DMS153 (cell line): ENCODE measurements at places on chromosomes 2 and 18.
A peak's percentile ranks its signal among the peaks of the same experiment; 100 is the strongest.

DNA sequence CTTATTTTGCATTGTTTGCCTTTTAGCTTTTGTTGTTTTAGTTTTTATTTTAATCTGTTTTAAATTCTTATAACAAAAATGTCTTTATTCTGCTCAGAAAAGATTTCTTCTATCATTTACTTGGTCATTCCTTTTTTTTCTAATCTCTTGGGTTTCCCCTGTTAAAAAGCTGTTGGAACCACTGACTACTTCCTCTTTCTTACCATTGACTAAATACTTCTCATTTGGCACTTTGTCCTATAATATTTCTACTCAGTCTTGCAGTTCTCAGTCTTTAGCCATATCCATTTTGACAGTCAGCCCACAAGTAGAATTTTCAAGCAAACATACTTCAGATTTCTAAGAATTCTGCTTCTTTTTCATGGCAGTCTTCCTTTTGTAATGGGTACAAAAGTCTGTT, 567.2 kb downstream of the SATB2 start:
- no peak for DNase-seq

DNA sequence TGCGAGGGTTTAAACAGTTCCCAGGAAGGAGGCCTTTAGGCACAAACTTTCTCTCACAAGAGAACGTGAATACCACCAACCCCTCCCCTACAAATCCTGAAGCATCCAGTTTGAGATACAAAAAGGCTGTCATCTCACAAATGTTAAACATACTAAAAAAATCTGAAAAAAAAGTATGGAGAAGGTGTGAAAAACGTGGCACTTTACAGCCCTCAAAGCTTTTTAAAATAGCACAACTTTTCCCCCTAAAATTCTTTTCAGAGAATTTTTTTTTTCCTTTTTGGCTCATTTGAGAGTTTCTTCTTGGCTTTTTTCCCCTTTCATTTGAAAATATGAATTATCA, 10.1 kb downstream of the ZEB2 start:
- DNase-seq, result no peak

- no peak for DNase-seq
These were observed 39.1 kb upstream of the MC4R start for GRCh38 chr18:60411715-60412114.

- no peak for DNase-seq
These were observed 3.7 kb downstream of the FTCDNL1 start for GRCh38 chr2:199847181-199847864.

DNA sequence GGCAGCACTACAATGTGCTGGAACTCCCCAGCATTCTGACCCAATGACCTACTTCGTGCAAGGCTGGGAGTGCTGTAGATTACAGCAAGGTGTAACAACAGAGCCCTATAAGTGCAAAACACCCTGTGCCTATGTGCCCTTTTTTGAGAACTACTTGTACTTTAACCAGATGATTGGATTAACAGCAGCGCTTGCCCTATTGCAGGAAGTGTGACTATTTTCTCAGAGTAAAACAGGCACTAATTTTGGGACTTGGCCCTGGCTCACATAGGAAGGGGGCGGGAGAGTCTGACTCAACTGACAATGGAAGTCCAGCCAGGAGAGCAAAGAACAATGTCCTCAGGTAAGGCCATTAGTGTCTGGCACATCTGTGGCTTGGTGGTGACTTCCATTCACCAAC, 35.6 kb upstream of the RNF125 start:
- DNase-seq, result no peak

- DNase-seq, result no peak
These were observed 33.0 kb downstream of the CRACDL start for GRCh38 chr2:98903064-98903355.

DNA sequence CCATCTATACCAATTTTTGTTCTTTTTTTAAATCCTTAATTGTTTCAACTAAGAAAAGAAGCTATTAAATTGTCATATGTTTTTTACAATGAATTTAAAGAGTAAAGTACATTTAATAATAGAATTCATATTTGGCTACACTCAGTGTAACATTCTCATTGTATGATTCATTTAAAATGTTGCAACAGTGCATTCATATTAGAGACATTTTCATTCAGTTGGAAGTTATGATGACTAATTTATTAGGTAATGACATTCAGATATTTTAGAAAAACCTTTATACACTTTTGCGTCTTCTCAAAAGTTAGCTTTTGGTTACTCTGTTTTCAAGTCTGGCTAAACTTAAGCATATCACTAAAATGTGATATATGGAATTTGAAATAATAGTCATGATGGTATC, 887.5 kb upstream of the NRXN1 start:
- DNase-seq, result no peak

DNA sequence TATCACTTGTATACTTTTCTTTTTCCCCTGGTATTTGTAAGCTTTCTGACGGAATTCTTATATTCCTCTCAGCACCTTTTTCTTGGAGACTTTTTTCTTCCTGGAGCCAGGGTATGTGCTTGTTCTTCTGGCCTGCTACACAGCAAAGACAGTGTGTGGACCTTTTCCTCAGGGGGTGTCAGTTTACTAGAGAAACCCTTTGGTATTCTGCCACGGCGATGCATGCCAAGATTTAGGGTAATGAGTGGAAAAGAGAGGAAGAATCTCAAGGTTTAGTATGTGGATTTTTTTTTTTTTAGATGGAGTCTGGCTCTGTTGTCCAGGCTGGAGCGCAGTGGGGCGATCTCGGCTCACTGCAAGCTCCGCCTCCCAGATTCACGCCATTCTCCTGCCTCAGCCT, 152.2 kb downstream of the PHLPP1 start:
- no peak for DNase-seq

GRCh38 chr2:71004857-71005256, 10.2 kb upstream of the TEX261 start:
- DNase-seq, result no peak

DNA sequence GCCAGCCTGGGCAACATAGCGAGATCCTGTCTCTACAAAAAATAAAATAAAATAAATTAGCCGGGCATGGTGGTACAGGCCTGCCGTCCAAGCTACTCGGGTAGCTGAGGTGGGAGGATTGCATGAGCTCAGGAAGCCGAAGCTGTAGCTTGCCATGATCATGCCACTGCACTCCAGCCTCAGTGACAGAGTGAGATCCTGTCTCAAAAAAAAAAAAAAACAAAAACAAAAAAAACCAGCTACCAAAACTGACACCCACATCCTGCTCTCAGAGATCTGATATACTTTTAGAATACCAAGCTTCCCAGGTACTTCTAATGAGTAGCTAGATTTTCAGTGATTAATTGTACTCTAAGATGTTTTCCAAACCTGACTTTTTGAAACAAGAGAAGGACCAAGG, 74.0 kb downstream of the TTC27 start:
- no peak for DNase-seq

DNA sequence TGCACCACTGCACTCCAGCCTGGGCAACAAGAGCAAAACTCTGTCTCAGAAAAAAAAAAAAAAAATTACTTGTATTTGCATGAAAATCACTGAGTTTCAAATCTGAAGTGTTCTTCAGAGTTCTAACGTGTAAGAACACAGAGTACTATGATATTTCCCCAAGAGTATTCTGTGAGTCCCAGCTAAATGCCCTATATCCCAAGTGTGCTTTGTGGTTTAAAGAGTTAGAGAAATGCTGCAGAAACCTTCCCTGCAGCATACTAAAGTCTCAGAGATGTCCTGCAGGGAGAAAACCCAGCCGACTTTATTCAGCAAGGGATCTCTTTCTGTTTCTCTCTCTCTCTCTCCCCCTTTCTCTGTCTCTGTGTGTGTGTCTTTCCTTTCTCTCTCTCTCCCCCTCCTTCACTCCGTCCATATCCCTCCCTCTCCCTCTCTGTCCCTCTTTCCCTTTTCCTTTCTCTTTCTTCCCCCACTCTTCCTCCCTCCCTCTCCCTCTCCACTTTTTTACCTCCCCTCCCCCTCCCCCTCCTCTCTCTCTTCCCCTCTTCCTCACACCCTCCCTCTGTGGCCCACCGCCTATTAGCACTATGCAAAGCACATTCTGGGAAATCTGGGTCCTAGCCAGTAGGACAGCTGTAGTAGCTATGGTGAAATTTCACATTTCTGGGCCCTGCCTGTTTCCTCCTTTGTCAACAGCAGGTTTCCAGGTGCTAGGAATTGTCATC, 54.2 kb downstream of the ACTR2 start:
- DNase-seq, result no peak

- DNase-seq, result no peak
These were observed 594.0 kb upstream of the LINC00305 start for GRCh38 chr18:64742898-64743297.

DNA sequence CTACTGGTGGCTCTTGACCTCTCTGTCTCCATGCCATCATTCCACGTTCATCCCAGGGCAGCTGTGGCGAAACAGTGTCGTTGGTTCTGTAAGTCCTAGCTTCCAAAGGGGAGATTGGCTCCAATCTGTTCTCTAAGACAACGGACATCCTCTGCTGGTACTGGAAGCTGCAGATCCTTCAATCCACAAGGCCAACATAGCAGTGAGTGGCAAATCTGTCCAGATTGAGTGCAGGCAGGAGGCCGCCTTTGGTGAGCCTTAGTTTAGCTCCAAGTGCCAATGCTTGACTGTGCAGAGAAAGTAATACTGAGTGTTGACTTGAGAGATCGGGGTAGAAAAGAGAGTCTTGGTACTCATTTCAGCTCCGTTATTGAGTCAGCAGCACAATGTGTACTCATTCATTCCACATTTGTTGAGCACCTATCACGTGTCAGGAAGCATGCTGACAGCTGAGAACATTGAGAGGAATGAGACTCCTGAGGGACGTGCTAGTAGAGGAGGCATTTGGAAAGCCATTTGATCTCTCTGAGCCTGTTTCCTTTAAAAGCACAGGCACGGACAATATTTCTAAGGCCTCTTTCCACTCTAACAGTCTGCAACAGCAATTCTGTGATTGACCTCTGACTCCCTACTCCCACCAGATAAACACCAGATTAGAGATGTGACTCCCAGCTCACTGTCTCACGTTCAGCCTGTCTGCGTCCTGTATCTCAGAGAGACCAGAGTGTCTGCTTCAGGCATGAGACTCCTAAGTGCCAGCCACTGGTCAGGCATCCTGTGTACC, 306.0 kb downstream of the CLIP4 start:
- DNase-seq, result peak; percentile 29

DNA sequence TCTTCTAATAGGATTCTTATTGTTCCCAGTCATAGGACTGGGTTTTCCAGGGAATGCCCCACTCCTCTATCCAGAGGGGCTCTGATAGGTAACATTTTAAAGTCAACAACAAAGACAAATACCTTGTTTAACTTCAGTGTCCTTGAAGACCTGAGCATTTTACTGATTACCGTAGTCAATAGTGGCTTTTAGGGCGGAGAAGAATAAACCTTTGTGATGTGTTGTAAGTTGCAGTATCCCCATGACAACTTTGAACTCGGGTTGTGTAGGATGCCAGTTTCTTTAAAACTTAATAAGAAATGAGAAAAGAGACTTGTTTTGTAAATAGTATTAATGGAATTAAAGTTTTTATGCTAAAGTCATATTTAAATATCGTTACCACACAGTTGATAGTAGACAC, 6.0 kb downstream of the GATA6 start:
- DNase-seq, result no peak

DNA sequence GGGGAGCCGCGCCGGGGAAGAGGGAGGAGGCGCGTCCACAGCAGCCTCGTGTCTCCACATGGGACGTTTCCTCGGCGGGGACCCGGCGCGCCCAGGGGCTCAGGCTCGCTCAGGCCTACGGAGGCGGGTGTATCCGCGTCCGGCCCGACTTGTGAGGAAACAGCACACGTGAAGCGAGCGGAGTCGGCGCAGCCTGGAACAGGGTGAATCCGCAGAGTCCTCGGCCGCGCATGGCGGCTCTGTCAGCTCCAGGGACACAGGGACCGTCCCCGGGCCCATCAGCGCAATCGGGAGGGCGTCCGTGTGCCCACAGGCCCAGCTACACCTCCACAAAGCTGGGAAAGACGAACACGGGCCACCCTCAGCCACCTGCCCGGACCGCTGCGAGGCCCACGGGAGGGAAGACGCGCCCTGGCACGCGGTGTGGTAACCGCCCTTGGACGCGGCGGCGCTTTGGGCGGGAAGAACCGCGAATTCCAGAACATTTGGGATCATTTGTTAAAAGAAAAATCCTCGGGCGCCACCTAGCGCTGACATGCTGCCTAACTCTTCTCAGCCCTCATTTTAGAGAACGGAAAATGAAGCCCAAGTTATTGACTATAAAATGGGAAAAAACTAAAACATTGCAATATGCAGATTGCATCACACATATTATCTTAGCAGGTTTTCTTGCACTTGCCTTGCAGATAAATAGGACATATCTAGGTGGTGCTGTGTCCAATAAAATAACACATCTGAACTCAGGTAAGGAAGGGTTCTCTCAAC, 40.4 kb downstream of the TMEM18 start:
- DNase-seq, result no peak

GRCh38 chr2:227036527-227036926, 127.5 kb downstream of the COL4A4 start:
- no peak for DNase-seq

DNA sequence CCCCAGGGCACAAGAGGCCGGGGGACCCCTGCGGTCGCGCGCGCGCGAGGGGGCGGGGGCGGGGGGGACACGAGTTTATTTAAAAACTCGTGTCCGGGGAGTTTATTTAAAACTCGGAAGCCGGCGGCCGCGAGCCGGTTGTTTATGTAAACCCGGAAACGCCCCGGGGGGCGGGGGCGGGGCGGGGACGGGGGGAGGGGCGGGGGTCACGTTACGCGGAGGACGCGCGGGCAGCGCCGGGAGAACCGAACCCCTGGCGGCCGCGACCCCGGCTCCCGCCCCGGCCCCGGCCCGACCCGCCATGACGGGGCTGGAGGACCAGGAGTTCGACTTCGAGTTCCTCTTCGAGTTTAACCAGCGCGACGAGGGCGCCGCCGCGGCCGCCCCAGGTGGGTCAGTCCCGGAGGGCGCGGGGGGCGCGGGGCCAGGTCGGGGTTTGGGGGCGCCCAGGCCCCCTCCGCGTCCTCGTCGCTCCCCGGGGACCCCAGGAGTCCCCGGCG, 4.4 kb downstream of the NFATC1 start:
- DNase-seq, result no peak

- no peak for DNase-seq
These were observed 1549.7 kb upstream of the ACVR2A start for GRCh38 chr2:146295080-146295670.

GRCh38 chr2:64501946-64502345, 22.2 kb upstream of the AFTPH start:
- DNase-seq, result no peak

DNA sequence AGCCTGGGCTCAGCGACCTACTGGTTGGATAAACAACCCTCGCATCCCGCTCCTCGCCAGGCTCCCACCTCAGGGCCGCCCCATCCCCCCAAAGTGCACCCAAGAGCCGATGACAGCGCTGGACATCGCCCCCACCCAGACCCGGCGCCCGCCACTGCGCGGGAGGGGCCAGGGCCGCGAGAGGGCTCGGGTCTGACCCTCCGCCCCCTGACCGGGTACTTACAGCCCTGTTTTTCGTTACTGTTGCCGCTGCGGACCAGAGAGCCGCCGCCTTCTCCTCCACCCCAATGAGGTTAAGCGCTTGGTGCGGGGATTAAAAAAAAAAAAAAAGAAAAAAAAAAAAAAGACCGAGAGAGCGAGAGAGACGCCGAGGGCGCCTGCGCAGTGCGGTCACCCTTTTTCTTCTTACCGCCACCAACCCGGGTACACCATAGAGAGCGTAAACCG, at the start of gene CLASP1:
TSS of gene CLASP1 (minus strand) at position 314 of the 447 bp plus-strand sequence. CDS start 43,567 bp downstream, outside the sequence.
- no peak for DNase-seq

- no peak for DNase-seq
These were observed 5.0 kb upstream of the TMEM178A start for GRCh38 chr2:39660612-39661236.
